ENCODE measurements at places on chromosomes 7 and 10. TPM values are rescaled to one million over a fixed set of nuclear protein-coding genes. Genes with fewer than 3 reads are reported as not detected.

The ZNF117 gene
- 24.4 TPM for total RNA-seq

GRCh38 chr10:35797187-35797586, 155.1 kb upstream of the FZD8 start:
- DNase-seq, result no peak

DNA sequence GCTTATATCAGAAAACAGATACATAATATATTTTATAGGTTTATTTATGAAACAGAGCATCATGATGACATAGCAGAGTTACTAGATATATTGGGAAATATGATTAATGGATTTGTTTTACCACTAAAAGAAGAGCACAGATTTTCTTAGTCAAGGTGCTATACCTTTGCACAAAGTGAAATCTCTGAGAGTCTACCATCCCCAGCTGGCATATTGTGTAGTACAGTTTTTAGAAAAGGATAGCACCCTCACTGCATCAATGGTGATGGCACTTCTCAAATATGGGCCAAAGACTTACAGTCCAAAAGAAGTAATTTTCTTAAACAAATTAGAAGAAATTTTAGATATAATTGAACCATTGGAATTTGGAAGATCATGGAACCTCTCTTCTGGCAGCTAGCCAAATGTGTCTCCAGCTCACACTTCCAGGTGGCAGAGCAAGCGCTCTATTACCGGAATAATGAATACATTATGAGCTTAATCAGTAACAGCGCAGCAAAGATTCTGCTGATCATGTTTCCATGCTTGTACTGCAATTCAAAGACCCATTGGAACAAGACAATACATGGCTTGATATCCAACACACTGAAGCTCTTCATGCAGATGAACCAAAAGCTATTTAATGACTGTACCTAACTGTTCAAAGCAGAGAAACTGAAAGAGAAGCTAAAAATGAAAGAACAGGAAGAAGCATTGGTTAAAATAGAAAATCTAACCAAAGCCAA, 21.9 kb upstream of the CREB3L2 start:
- DNase-seq, result no peak

- no peak for DNase-seq
Measured at GRCh38 chr7:129903935-129904334, 48.8 kb downstream of the UBE2H start.

- no peak for DNase-seq
Measured at GRCh38 chr7:127189074-127189473, 63.7 kb downstream of the GRM8 start.

DNA sequence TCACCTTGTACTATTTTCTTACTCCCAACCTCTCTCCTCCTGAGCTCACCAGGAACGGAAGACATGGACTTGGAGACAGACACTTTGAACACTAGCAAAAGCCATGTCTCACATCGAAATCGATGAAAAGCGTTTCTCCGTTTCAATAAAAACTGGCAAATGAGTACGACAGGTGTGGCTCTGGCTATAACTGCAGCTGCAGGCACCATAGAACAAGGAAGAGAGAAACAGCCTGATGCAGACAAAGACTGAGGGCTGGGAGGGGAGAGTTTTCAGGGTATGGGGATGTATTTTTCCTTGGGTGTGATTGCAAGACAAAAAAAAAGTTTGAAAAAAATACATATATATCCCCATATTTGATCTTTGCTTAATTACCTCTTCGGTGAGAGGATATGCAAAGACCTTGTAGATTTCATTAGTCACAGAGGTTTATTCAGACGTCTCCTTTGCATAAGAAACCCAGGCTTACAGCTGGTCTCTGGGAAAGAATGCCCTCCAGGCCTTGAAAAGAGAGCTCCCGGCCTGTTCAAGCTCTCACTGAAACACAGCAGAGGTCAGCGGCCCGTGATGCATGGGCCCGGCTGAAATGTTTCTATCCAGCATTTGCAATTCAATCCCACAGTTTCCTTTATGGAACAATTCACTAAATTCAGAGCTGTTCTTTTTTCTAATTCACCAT, 63.1 kb downstream of the TLL2 start:
- DNase-seq, result no peak

GRCh38 chr7:107035446-107035845, 9.1 kb upstream of the PRKAR2B start:
- DNase-seq, result no peak
